ENCODE measurements at places on chromosomes 12 and 14.

DNA sequence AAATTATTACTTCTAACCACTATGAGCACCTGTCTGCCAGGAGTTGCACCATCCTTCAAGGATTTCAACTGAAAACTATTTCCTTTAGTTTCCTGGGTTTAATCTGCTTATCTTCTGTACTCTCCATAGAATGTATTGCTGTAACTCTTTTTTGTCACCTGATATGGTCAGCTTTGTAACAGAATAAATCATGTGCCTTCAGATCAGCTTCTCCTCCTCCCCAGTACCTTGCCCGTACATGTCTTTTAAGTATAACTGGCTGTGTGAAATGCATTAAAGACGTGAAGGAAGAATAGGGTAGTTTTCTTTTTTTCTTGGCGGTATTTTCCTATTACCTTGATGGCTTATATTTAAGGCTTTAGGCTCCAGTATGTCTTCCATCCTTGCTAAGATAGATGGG, 200.3 kb upstream of the NAV3 start:
- no peaks in the 10 kb centered on the region for H3K36me3 ChIP-seq
- H3K4me3 ChIP-seq: no peak overlapping the region
- H3K27me3 ChIP-seq: no peaks in the 10 kb centered on the region
- H3K27ac ChIP-seq: peak overlapping the region; percentile 64
- peaks cover 6% of the 10 kb centered on the region for H3K4me1 ChIP-seq

DNA sequence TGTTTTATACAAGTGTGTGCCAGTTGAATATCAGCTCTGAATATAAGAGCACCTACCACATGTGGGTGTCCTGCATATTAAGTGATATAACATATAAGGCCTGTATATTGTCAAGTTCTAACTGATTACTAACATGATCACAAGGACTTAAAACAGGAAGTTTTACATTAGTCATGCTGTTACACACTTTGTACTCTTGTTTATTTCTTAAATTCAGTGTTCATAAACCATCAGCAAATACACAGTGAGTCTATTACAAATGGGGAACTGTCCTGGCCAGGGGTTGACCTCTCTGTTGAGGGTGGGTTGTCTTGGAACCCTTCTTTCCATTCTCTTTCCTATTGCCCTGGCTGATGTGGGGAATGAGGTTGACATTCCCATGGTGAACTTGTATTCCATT, 19.1 kb downstream of the HELB start:
- H3K27ac ChIP-seq: no peak overlapping the region
- no peaks in the 10 kb centered on the region for H3K27me3 ChIP-seq
- no peak overlapping the region for H3K4me3 ChIP-seq

DNA sequence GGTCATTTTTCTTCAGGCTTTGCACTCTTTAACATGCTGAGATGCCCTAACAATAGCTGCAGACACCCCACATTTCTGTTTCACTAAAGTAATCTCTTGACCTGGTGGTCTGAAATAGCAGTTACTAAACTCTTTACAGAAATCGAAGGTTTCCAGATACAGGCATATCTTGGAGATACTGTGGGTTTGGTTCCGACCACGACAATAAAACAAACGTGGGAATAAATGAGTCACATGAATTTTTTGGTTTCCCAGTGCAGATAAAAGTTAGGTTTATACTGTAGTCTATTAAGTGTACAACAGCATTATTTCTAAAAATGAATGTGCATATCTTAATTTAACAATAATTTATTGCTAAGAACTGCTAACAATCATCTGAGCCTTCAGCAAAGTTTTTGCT, 208.7 kb downstream of the EGLN3 start:
- H3K4me3 ChIP-seq: no peak overlapping the region
- no peaks in the 10 kb centered on the region for H3K4me1 ChIP-seq
- no peaks in the 10 kb centered on the region for H3K36me3 ChIP-seq
- DNase-seq: no peak
- peaks cover 4% of the 10 kb centered on the region for H3K27me3 ChIP-seq
- no peak overlapping the region for H3K27ac ChIP-seq

GRCh38 chr12:12336049-12336411, 14.0 kb downstream of the MANSC1 start:
- peak overlapping the region; percentile 14 for H3K27ac ChIP-seq
- DNase-seq: no peak
- no peaks in the 10 kb centered on the region for H3K27me3 ChIP-seq
- peaks cover 25% of the 10 kb centered on the region for H3K36me3 ChIP-seq
- H3K4me1 ChIP-seq: peaks cover 27% of the 10 kb centered on the region
- H3K4me3 ChIP-seq: no peak overlapping the region

DNA sequence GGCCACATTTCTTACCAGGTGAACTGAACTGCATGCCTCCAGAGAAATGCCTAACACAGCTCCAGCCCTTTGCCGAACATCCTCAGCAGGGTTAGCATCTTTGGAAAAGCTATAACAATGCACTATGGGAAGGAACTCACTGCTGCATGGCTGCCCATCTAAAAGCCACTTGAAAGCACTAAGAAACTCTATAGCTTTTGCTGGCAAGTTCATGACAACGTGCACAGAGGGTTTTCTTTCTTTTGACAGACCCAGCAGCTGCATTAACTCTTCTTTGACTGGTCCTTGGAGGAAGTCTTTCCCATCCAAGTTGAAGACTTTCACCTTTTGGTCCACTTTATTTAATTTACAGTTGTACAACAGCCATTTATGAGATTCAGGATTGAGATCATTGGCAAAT, 5.3 kb downstream of the TRMT5 start:
- H3K4me3 ChIP-seq: no peak overlapping the region
- H3K27ac ChIP-seq: no peak overlapping the region
- DNase-seq: no peak
- H3K4me1 ChIP-seq: peaks cover 25% of the 10 kb centered on the region
- peaks cover 30% of the 10 kb centered on the region for H3K36me3 ChIP-seq

DNA sequence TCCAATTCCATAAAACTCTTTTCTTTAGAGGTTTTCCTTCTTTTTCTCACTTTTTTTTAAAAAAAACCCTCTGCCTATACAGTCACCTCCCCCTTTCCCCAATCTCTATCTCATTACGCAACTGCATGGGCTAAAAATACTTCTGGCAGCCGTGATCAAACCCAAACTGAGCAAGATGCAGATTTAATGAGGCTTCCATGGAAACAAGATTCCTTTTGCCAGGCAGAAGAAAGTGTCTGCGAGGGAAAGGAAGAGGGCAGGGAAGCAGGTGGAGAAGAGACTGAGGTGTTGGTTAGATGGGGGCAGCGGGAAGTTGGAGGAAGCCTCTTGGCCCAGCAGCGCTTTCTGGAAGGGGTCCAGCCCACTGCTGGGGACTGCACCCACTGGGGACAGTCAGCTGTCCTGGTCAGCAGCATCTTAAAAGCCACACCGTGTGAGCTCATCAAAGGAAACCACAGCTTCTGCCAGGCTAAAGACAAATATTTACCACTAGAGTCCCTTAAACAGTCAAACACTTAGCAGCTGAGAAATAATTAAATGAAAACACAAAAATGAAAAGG, 90.4 kb downstream of the SLC8A3 start:
- no peak overlapping the region for H3K27ac ChIP-seq
- no peak overlapping the region for H3K4me3 ChIP-seq
- DNase-seq: no peak

DNA sequence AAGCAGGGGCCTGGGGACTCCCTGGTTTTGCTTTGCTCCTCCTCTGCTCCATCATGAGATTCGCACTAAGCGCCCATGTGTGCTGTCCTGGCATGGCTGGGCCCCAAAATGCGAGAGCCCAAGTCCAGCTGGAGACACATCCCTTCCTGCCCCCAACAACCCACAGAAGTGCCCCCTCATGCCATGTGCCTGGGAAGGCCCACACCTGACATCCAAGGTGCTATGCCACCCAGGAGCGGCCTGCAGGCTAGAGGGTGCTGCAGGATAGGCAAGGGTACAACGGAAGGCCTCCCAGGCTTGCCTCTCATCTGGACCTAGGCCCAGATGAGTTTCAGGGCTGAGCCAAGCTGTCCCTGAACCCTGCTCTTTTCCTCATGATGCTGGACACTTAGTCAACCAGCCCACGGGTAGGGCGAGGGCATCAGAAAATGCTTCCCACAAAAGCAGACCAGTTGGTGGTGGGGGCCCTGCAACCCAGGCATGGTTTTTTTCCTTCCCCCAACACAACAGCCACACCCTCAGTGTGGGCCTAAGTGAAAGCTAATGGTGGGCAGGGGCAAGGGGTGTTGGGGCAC, 13.2 kb upstream of the KRT80 start:
- H3K36me3 ChIP-seq: no peaks in the 10 kb centered on the region
- DNase-seq: no peak
- no peak overlapping the region for H3K4me3 ChIP-seq
- no peak overlapping the region for H3K27ac ChIP-seq
- H3K4me1 ChIP-seq: peaks cover 19% of the 10 kb centered on the region

DNA sequence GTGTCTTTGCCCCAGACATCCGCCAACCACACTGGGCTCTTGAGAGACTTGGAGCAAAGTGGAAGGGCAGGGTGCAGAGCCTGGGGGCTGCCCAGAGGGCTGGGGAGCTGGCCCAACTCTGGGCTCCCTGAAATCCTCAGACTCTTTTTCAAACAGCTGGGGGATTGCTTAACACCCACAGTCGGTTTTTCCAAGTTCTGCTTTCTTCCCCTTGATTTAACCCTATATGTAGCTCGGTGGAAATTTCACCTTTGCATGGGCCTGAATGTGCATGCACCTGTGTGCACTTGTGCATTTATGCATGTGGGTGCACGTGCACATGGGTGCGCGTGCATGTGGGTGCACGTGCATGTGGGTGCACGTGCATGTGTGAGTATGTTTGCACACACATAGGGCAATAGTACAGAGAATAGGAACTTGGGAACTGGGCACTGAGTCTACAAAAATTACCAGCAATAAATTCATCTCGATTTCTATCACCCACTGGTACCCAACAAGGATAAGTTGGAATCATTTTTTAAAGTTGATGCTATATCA, 52.3 kb upstream of the RFLNA start:
- no peak overlapping the region for H3K4me3 ChIP-seq
- H3K27me3 ChIP-seq: no peaks in the 10 kb centered on the region
- H3K36me3 ChIP-seq: no peaks in the 10 kb centered on the region
- no peak for DNase-seq
- H3K4me1 ChIP-seq: peaks cover 14% of the 10 kb centered on the region
- H3K27ac ChIP-seq: no peak overlapping the region

DNA sequence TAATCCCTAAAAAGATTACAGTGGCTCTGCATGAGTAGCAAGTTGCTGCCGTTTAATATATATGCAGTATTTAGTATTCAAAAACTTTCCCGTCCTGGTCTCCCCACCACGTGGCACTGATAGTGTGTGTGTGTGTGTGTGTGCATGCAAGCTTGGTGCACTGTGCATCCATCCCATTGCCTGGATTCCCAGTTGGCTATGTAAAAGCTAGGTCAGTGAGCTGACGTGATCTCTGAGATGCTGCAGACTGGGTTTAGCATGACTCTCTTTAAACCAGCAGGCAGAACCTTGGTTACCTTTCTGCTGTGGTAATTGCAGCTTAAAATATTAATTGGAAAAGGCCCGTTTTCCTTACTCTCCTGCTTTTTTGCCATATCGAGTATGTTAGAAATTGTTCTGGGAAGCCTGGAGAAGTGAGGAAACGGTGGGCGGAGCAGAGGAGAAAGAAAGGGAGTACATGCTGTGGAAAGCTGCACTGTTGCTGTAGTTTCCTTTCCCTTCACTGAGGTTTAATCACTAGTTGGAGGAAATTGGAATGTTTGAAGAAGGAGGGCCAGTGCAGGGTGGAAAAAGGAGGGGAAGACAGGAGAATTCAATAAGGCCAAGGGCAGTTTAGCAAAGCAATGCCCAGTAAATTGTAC, 4.0 kb upstream of the CNTN1 start:
- peaks cover 30% of the 10 kb centered on the region for H3K27me3 ChIP-seq
- H3K4me3 ChIP-seq: no peak overlapping the region
- no peak overlapping the region for H3K27ac ChIP-seq
- no peak for DNase-seq
- H3K36me3 ChIP-seq: no peaks in the 10 kb centered on the region

- H3K27me3 ChIP-seq: peaks cover 49% of the 10 kb centered on the region
- H3K36me3 ChIP-seq: no peaks in the 10 kb centered on the region
- H3K27ac ChIP-seq: no peak overlapping the region
- peaks cover 13% of the 10 kb centered on the region for H3K4me1 ChIP-seq
Measured at GRCh38 chr12:117334051-117334450, 27.4 kb downstream of the NOS1 start.

DNA sequence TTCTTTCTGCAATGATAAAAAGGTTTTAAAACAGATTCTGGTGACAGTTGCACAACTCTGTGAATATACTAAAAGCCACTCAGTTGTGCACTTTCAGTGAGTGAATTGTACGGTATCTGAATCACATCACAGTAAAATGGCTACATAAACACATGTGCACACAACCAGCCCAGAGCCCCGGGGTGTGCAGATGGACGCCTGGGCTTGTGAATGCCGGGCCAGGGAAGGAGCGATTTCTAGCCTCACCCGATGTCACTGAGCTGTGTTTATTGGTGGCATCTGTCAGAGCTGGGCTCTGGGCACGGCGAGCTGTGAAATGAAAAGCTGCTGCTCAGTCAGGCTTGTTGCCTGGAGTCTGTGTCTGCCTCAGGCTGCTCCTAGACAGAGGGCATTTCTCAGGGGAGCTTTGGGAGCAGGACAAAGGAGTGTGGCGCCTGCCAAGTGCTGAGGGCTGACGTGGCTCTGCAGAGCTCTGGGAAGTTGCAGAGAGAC, 25.9 kb downstream of the RHOF start:
- DNase-seq: no peak
- H3K4me3 ChIP-seq: no peak overlapping the region
- H3K27me3 ChIP-seq: no peaks in the 10 kb centered on the region
- H3K36me3 ChIP-seq: no peaks in the 10 kb centered on the region
- peaks cover 22% of the 10 kb centered on the region for H3K4me1 ChIP-seq
- peak overlapping the region; percentile 36 for H3K27ac ChIP-seq

DNA sequence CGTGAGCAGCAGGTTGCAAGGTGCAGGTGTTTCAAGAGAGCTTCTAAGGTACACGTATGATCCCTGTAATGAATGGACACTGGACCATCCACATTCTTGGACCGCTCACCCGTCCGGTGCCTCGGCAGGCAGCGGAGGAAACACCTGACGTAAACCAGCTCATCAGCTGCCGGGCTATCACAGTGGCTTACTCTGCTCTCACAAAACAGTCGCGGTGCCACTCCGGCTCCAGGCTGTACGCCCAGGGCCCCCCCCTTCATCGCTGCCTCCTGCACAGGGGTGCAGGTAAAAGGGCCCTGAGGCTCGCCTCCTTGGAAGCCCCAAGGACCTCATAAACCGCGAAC, 436 bp downstream of the VPS33A start:
- peak overlapping the region; percentile 98 for H3K27ac ChIP-seq
- H3K4me3 ChIP-seq: peak overlapping the region; percentile 97
- no peaks in the 10 kb centered on the region for H3K36me3 ChIP-seq
- peaks cover 8% of the 10 kb centered on the region for H3K4me1 ChIP-seq
- H3K27me3 ChIP-seq: peaks cover 8% of the 10 kb centered on the region

DNA sequence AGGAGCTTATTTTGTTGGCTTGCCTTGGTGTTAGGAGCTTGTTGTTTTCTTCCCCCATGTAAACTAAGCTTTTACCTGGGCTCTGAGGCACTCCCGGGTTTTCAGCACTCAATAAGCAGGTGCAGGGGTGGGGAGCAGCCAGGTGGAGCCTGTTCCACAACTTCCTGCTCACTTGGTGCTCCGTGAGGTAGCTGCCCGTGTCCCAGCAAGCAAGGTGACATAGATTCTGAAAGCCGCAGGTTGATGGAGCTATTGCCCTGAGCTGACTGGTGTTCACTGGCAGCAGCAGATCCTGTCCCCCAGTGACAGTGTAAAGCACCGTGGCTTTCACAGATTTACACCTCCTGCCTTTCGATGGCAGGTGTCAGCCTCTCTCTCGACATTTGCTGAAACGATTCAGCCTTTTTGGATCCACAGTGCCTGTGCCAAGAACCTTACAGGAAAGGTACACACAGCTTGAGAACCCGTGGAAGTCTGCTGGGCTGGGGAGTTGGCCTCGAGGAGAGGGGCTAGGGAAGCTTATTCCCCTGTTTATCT, 295.7 kb upstream of the FKBP4 start:
- H3K4me3 ChIP-seq: no peak overlapping the region
- peaks cover 12% of the 10 kb centered on the region for H3K27me3 ChIP-seq
